ENCODE measurements at places on chromosomes 6 and 20.

GRCh38 chr6:134464690-134465411 is 146.9 kb upstream of the SGK1 start:
- DNase-seq: no peak

DNA sequence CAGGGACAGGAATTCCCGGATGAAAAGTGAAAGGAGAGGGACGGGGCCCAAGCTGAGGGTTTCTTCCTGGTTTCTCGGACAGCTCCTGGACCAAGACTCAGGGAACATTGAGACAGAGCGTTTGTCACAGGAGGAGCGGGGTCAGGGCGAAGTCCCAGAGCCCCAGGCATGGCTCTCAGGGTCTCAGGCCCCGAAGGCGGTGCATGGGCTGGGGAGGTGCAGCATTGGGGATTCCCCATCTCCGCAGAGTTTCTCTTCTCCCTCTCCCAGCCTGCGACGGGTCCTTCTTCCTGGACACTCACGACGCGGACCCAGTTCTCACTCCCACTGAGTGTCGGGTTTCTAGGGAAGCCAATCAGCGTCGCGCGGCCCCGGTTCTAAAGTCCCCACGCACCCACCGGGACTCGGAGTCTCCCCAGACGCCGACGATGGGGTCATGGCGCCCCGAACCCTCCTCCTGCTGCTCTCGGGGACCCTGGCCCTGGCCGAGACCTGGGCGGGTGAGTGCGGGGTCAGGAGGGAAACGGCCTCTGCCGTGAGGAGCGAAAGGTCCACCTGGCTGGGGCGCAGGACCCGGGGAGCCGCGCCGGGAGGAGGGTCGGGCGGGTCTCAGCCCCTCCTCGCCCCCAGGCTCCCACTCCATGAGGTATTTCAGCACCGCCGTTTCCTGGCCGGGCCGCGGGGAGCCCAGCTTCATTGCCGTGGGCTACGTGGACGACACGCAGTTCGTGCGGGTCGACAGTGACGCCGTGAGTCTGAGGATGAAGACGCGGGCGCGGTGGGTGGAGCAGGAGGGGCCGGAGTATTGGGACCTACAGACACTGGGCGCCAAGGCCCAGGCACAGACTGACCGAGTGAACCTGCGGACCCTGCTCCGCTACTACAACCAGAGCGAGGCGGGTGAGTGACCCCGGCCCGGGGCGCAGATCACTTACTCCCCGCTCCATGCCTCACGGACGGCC is 54.6 kb upstream of the POLR1H start:
- DNase-seq: no peak

- DNase-seq: no peak
Observed at GRCh38 chr6:127073222-127073621, 45.2 kb upstream of the RSPO3 start.

DNA sequence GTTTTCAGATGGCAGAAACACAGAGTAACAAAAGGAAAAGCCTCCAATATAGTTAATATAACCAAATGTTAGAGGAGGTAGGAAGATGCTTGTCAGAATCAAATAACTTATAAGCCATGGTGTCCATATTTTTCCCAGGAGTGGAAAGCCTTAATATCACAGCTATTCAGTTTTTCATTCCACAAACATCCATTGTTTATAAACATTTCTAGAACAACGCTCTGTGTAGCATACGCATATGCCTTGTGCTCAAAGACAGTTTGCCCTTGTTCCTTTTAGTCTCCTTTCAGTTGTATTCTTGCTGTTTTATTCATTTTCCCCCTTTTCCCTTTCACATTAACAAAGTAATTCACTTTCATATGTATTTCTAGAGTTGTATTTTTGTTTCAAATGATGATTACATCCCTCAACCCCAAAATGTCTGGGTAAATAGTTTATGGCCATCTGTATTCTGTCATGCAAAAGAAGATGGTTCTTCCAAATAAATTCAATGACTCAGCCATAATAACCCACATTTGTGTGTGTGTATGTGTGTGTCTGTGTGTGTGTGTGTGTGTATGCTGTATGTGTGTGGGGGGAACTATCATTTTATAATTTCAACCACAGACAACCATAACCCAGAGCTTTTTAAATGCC is 455.7 kb upstream of the SOX4 start:
- DNase-seq: no peak

DNA sequence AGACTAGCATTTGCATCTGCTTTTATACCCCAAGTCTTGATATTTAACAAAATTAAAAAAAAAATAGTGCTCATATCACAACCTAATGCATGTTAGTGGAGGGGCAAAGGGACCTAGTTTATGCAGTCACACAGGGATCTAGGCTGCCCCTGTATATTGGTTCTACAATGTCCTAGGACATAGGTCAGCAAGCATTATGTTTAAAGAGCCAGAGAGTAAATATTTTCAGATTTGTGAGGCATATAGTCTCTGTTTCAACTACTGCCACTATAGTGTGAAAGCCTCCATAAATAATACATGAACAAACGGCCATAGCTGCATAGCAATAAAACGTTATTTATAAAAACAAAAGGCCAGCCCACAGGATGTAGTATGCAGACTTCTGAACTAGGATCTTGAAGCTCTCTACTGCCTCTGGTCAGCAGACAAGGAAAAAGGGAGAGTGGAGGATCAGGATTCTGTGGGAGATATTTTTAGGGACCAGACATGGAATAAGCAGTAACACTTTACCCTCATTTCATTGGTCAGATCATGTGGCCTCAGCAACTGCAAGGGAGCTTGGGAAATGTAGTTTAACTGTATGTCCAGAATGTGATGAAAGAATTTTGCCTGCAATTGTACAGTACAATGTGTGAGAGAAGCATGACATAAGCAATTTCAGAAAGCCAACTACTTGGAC is 414.2 kb upstream of the SPTLC3 start:
- no peak for DNase-seq

- no peak for DNase-seq
Observed at GRCh38 chr6:118704915-118705314, 53.5 kb upstream of the CEP85L start.

DNA sequence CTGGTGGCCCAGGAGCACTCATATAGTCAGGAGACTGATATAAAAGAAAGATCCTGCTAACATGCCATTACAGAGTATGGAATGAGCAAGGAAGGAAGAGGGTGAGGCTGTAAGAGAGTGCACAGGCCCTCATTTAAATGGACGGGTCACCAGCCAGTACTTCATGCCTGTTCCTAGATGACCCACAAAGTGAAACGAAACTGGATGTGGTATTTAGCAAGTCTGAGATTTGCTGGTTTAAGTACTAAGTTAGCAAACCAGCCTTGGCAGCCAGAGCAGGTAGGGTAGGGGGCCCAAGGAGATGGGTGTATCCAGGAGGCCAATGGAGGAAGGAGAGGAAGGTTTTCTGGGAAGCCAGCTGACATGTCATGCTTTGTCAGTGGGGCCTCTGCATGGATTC is 15.9 kb downstream of the NT5E start:
- DNase-seq: no peak

Data from stimulated activated CD8-positive, alpha-beta memory T cell treated with anti-CD3 and anti-CD28 coated beads, Interleukin-15, amount 100 ng/mL, for 48 hours (primary cell).